ENCODE measurements at places on chromosomes 11 and 22.

DNA sequence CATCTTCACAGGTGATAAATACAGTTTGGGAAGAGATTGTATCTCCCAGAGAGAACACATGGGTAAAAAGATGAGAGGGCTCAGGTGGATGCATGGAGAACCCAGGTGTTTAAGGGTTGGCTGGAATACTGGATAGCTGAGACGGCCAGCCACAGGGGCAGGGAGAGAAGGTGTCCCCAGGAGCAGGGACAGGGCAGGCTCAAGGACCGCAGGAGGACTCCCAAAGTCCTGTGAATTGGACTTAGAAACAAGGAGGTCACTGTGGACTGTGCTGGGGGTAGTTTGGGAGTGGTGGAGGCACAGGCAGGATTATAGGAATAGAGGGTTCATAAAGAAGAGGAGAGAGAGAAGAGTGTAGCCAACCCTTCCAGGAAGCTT lies 103.8 kb upstream of the PARVA start:
- DNase-seq, result no peak

GRCh38 chr11:30143098-30143705 lies 87.6 kb upstream of the FSHB start:
- no peak for DNase-seq

GRCh38 chr11:32478277-32478731 lies 43.0 kb upstream of the WT1 start:
- no peak for DNase-seq

- DNase-seq, result no peak
These were observed 642 bp upstream of the C11orf58 start for GRCh38 chr11:16737818-16738192.

GRCh38 chr11:122556605-122557004 lies 98.9 kb upstream of the UBASH3B start:
- no peak for DNase-seq

GRCh38 chr22:49369726-49370626 lies 457.7 kb downstream of the BRD1 start:
- DNase-seq, result no peak

DNA sequence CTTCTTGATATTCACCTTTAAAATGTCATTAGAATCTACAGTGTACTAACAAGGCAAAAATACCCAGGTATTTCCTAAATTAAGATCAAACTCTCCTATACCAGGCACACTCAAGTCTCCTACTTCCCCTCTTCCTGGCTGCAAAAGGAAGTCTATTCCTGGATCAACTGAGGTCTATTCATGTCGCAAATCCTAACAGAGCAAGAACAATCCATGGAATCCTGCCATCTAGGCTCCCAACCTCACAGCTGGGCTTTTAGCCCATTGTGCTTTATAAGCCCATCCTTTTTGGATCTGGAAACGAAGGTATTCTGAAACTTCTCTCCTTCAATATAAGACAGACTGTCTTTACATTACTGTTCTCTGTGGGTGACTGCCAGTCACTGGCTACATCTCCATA lies 161.8 kb downstream of the SOX6 start:
- DNase-seq, result no peak

- no peak for DNase-seq
These were observed 405.4 kb downstream of the SHANK2 start for GRCh38 chr11:70846781-70847655.

DNA sequence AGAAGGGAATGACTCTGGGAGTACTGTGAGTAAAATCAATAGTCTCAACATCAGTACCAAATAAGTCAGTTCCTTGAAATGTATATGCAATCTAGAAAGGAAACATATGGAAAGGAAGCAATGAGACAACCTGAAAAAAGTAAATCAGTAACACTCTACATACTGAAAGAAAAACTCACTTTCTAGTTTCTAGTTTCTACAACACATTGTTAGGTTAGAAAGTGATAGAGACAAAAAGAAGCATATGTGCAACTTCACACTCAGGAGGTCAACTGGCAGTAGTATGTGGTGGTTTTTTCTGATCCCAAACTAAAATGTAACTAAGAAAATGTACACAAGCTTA lies 156.5 kb upstream of the SOX6 start:
- no peak for DNase-seq

GRCh38 chr11:44598831-44599230 lies 33.4 kb downstream of the CD82 start:
- DNase-seq, result no peak

DNA sequence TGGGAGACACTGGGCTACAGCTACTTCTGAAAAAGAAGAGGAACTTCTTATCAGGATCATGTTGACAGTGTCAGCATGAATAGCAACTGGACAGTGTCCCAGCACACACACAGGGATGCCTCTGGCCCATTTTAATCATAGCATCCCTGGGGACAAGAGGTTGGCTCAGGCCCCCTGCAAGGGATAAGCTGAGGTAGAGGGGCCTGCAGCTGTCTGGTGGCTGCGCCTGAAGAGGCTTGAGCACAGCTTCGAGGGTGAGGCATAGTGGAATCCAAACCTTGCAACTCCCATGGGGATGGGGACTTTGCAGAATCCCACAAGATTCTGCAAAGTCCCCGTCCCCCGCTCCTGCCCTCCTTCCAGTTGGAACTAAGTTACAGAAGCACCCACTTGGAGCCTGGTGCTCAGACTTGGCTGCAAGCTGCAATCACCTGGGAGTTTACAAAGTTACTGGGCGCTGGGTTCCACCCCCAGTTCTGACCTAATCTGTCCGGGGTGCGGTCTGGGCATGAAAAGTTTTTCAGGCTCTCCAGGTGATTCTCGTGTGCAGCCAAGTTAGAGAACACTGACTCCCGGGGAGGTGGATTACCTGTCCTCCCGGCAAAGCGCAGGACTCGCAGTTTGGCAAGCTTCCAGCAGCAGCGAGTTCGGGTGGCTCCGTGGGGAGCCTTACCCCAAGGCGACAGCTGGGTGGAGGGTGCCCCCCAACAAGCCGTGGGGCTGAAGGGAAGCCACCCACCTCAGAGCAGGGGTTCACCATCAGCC lies 16.0 kb upstream of the LINC01488 start:
- no peak for DNase-seq

GRCh38 chr11:72001834-72002591 lies 3.3 kb downstream of the IL18BP start:
- DNase-seq, result no peak

DNA sequence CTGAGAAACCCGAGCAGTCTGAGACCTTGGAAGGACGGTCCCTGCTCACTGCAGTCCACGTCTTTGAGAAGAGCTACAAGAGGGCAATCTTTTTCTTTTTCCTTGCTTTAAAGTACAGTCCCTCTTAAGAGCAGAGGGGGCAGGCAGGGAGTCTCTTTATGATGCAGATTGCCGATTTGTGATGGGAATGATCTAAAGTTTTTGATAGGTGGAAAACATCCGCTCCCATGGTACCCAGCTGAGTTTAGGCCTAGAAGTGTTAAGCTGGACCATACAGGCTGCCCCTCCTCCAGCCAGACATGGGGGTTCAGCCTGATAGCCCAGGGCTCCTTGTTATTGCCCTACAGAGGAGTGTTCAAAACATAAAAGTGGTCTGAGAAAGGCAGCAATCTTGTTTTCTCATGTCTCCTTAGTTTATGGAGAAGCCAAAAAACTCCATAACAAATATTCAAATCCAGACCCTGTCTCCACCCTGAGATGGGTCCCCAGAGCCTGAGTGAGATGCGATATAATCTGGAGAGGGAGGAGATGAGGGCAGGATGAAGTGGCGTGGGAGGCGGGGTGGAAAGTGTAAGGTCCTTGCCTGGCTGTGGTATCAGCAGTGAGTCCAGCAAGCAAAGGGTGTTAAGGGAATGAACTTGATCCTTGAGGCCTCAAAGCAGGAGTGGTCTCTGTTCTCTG lies 135.1 kb downstream of the FDX1 start:
- DNase-seq, result no peak

DNA sequence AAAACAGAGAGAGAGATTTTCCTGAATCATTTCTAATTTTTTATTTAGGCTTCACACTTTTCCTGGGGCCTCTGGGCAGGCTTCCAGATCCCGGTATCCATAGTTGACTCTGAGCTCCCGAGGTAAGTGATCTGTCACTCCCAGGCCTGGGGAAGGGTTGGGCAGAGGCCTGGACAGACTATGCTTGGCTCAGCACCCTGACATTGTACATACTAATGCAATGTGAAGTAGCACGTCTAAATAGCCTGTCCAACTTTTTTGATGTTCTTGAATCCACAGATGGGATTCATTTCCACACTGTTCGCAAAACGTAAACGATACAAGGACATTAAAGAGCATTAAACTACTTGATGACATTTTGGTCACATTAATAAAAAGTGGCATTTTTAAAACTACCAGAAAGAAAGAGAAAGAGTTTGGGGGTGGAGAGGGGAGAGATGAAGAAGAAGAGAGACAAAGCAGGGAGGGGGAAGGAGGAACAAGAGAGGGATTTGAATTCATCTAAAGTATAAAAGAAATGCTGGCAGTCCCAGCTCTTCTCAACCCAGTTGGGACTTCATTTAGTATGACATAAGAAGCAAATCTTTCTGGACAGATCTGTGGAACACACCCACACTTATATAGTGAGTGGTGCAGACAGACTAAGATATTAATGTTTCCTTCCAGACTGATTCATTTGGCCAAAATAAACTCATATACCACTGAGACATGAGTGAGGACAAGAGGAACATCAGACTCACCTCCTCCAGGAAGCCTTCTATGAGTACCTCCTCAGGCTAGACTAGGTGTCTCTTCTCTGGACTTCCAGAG lies 514.2 kb downstream of the SOX6 start:
- DNase-seq, result no peak

GRCh38 chr11:99325847-99326246 lies 305.1 kb downstream of the CNTN5 start:
- no peak for DNase-seq

DNA sequence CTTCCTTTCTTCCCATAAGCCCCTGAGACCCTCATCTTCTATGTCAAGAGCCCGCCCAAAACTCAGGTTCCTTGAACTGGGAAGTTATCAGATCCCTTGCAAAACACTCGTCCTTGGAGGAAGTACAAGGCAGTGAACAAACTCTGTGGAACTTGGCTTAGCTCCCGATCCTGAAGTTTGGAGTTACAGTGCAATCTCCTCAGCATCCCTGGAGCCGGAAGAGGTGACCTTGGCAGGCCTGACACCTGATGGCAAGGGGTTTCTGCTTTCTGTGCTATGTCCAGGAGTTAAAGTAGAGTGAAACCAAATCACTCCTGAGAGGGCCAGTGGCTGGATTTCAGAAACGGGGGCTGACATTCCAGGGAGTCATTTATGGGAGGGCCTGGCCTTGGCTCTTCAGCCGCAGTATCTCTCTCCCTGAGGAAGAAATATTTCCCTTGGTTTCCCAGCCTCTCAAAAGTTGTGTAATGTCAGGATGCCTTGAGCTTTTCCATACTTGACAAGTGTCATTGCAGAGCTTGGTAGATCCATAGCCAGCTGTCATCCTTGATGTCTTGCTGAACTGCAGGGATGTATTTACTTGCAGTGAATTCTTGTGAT lies 1.9 kb upstream of the GRAMD1B start:
- DNase-seq, result no peak

Data from CD4-positive, alpha-beta T cell treated with Interleukin-15 for 1 hour (primary cell).